ENCODE measurements at places on chromosomes 7 and 10.

DNA sequence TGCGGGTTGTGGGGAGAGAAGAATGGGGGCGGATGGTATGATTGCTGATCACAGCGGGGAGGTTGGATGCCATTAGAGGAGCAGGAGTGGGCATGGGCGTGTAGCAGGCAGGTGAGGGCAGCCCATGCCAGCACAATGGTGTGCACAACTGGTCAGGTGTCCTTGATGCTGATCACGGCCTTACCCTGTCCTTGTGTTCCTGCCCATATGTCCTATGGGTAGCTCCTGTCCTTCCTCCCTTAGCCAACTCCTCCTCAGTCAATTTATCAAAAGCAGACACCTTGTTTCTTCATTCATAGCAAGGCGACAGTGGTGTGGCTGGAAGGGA lies 30.7 kb downstream of the WDR86 start:
- DNase-seq: no peak

DNA sequence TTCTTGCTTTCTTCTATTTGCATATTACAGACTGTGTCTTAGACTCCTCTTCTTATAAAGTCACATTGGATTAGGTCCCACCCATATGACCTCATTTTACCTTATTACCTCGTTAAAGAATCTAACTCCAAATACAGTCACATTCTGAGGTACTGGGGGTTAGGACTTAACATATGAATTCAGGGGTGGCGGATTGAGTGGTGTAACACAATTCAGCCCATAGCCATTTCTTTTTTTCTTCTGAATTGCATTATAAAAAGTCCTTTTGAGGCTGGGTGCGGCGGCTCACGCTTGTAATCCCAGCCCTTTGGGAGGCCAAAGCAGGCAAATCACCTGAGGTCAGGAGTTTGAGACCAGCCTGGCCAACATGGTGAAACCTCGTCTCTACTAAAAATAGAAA lies 6.8 kb upstream of the HERC4 start:
- DNase-seq: no peak

GRCh38 chr7:98286701-98287485 lies 5.4 kb downstream of the BRI3 start:
- DNase-seq: no peak

DNA sequence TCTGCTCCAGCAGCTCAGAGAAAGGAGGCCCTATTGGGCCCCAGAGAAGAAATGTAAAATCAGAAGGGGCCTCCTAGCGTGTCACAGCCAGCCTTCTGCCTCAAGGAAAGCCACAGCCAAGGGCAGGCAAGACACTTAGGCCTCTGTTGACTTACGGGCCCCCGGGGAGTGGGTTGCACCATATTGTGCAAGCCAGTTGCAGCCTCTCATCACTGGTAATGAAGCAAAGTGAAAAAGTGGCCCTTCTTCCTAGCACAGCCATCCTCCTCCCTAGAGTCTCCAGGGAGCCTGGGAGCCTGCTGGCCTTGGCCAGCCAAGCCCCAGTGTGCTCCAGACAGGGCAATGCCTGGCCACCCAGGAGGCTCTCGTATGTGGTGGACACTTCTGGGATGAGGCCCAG lies 56.2 kb upstream of the GDF10 start:
- no peak for DNase-seq

DNA sequence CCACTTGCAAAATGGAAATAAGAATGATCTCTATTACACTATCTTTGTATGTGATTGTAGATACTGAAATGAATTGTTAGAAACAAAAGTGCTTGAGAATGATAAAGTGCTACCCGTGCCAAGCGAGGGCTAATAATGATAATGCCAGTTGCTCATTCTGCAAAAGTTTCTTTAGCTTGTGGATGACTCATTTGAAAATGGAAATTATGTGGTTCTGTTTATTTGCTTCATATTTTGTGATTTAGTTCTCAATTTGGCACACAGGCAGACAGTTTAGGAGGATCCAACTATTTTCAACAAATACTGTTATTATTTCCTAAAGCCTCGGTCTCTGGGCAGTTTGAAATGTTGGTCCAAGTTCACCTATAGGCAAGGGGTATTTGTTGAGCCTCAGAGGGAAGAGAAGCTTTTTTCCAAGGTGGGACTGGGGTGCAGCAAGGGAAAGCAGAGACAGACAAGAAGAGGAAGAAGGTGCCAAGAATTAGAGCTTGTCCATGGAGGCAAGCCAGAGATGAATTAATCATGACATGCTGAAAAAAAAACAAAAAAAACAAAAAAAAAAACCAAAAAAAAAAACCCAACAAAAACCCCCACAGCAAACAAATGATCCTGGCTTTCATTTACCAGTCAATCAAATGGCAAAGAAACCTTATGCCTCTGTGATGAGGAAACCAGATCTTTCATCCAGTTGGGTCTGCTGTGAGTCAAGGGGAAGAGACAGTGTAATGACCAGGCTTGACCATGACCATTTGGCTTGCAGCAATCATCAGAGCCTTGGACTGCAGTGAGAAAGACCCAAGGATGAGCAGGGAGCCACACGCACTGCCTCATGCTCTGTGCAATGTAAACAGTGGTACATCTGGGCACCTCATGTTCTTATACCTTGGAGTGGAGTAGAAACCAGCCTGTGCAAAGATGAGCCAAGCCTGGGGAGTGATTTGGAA lies 285.0 kb upstream of the HABP2 start:
- DNase-seq: no peak

DNA sequence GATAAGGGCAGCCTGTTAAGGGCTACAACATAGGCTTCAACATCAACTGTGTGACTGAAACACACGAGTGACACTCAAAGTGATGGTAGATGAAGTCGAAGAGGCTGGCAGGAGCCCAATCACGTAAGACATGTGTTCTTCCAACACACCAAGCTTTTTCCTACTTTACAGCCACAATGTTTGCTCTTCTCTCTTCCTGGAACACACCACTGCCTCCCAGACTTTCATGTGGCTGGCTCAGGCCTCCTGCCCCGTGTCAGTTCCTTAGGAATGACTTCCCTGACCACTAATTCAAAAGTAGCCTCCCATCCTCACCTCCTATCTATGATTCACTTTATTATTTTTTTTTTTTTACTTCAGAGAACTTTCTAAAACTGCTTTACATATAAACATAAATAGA lies 209.2 kb downstream of the GPAM start:
- no peak for DNase-seq
